Stimulated activated CD8-positive, alpha-beta memory T cell treated with anti-CD3 and anti-CD28 coated beads, Interleukin-15, amount 100 ng/mL, for 4 hours (primary cell): ENCODE measurements at places on chromosomes 12 and 14.

GRCh38 chr14:59919570-59920377 lies at the start of gene LRRC9:
Gene LRRC9 (plus strand): TSS chr14:59920144.
- DNase-seq, result no peak

DNA sequence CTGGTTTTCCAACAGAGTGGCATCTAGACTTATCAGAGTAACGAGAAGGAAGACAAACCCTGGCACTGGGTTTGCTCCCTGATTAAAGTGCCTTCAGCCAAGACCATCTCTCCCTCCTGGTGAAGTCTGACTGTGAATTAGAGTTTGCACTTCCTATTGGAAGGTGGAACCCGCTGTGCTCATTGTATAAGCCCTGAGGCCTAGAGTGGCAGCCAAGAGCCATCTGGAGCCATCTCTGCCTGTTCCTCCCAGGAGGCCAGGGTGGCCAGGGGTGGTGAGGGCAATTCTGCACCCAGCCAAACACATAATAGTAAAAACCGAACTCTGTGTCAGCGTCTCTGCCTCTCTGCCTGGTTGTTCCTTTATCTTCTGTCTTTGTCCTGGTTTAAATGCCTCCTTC lies 25.0 kb downstream of the MFAP5 start:
- DNase-seq, result no peak

DNA sequence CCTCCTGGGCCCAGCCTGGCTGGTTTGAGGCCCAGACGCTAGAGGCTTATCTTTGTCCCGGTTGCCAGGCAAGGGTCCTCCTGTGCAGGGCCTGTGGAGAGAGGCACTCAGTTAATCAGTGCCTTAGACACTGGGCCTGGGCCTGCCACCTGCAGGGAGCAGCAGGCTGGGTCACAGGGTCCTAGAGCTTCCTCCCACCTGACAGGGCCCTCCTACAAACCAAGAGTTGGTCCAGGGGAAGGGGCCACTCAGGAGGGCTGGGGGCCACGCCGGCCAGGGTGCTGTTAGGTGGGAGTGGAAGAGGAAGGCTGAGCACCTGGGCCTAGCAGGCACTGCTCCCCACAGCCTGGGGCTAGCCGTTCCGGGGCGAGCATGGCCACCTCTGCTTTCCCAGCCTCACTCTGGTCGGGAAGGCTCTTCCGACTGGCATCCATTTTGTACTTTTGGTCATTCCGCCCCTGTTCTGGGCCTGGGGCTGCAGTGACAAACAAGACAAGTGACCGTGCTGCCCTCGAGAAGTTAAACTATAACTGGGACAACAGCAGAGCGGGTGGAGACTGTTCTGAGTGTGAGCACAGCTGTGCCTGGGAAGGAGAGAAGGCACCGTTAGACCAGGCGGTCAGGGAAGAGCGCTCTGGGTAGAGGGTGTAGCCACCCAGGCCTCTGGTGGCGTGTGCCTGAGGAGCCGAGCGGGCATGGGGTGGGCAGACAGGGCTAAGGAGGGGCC lies 27.2 kb downstream of the FBRSL1 start:
- DNase-seq, result no peak

GRCh38 chr14:68628605-68629310 lies 164.1 kb downstream of the ZFP36L1 start:
- no peak for DNase-seq

GRCh38 chr12:27896419-27896990 lies 76.0 kb downstream of the PTHLH start:
- DNase-seq, result no peak

GRCh38 chr12:38384816-38385378 lies 68.3 kb downstream of the ALG10B start:
- no peak for DNase-seq

DNA sequence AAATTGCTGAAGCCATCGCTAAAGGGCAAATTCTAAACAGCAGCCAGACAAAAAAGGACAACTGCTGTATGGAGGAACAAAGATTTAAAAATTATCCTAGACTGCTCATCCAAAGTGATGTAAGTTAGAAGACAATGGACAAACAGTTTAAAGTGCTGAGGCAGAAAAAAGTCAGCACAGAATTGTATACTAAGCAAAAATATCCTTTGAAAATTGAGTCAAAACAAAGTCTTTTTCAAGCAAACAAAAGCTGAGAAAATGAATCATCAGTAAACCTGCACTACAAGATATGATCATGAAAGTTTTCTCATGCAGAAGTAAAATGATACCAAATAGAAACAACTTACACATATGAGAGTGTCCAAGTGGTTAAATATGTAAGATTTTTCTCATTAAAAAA lies 43.6 kb downstream of the EML5 start:
- no peak for DNase-seq

DNA sequence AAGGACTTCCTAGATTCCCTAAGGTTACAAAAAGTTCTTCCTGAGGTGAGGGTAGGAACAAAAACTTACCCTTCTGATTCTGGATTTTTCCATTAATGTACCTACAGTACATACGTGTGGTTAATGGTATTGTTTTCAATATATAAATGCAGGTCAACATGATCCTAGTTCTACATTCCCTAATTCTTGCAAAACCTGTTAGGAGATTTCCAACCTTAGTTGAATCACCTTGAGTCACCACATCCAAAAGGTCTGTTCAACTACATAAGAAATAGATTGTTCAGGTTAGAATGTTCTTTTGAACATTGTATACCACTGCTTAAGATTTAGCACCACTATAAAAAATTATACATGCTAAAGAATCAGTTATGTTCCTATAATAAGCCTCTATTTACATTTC lies 118.9 kb downstream of the GARIN6 start:
- DNase-seq, result no peak

- peak; percentile 68 for DNase-seq
These were observed at the start of gene CCDC88C for GRCh38 chr14:91417120-91417982. Gene CCDC88C (minus strand): TSS chr14:91417820. CDS start chr14:91417690, 130 bp downstream.

- peak; percentile 11 for DNase-seq
These were observed 7.8 kb upstream of the PLXNC1 start for GRCh38 chr12:94140556-94140955.

DNA sequence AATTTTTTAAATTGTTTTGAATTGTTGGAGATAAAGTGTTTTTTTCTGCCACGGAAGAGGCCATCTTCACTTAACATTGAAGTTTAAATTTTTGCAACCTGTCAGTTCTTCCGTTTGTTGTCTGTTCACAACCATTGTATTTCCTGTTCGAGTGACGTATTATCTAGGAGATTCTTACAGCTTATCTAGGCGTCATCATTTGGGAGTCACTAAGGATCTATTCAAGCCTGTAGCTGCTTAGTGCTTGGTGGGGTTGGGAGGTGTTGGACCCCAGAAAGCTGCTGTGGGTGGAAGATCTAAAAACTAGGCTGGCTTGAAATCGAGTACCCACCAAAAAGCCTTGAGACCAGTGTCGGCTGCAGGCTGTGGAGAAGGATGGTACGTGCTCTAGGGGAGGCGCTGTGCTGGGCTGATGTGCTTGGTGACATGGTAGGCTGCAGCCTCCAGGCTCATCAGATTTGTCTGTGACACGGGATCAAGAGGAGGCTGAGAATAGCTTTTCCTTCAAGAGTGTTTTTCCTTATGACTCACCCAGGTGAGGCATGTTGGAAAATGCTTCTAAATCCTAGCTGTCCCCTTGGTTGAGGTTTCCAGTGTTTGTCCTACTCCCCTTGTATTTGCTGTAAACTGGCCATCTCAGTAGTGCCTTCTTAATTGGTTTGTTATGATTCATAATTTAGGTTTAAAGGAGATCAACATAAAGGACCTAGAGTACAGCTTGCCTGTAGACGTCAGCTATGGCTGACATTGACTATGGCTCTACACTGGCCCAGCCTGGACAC lies 57.8 kb downstream of the ATG14 start:
- DNase-seq, result no peak

GRCh38 chr12:41205070-41205709 lies 17.1 kb downstream of the PDZRN4 start:
- DNase-seq, result no peak

DNA sequence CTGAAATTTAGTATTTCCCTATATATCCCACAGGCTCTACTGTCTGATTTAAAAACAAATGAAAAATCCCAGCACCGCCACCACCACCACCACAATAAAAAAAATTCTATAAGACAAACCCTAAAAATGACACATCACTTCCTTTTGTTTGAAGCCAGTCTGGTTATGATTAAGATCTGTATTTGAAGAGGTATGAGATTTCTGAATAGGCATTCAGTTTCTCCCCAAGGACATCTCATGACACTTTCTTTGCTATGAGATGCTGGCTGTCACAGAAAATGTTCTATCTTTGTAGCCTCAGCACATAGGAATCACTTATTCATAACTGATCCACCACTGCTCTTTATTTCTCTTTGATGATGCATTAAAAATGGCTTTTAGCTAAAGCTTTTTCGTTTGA lies 1071.0 kb downstream of the SLC6A15 start:
- DNase-seq, result no peak

- no peak for DNase-seq
These were observed 165.1 kb downstream of the SLC38A4 start for GRCh38 chr12:46660719-46661109.

DNA sequence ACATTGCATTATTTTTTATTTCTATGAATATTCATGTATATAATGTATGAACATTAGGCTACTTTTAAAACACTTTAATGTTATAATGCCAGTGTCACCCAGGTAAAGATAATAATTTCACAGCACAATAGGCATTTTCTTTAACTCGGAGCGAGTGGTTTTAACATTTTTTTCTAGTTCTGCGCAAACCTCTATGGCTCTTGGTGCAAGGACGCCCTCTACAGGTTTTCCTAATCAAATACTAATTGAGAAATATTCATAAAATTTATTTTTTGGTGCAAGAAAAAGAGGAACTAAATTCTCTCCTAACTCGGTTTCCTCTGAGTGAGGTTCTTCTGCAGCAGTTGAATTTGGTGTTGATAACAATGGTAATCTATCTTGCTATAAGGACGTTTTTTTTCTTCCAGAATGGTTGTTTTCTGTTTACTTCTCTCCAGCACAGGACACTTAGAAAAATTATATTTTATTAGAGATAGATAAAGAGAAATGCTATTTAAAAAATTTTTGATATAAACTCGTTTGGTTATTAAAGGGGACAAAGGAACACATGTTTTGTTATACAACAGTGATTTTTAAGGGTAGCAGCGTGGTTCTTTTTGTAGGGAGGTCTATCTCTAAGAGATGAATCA lies 2.4 kb upstream of the WIF1 start:
- no peak for DNase-seq

DNA sequence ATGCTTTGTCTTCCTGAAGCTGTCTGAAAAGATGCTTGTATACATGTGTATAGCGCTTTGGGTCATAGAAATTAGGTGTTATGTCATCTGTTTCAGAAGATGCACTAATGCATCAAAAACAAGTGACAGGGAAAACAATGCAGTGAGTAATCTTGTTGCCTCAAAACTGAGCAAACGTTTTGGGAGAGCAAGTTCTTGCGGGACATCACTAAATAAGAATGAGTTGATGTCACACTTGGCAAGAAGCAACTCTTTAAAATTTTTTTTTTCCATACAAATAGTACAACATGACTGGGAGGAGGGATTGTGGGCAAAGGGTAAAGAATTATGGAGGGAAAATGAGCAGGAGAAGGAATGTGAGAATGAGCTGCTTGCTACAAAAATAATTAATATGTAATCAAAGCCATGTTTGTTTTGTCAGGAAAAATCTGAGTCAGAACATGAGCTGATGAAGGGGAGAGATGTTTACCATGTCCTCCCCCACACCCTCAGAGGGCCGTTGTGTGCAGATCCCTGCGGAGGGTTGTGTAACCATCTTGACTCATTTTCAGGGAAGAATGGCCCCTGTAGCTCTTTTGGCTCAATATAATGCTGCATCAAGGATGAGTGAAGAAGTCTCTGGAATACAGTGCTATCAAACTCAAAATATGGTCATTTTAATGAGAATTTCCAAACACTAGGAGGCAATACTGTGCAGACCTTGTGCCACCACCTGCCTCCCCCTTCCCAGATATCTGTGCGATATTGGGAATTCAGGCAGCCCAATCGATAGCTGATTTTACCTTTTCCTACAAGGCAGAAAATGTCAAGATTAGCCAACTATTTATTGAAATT lies 41.4 kb downstream of the BORCS5 start:
- DNase-seq, result no peak
